Activated naive CD8-positive, alpha-beta T cell treated with anti-CD3 and anti-CD28 coated beads, Interleukin-2, amount 10 ng/mL, durations not matched to agents 7 days and 5 days (primary cell): ENCODE measurements at places on chromosomes 7 and 10. TPM values are rescaled to one million over a fixed set of nuclear protein-coding genes. Genes with fewer than 3 reads are reported as not detected.

Gene AGBL3
- total RNA-seq, result 4.5 TPM

Gene ADAMTS14
- not detected for total RNA-seq

Gene MAD1L1
- 72.7 TPM for total RNA-seq

GRCh38 chr7:71630516-71630915 lies 498.6 kb downstream of the GALNT17 start:
- no peak for DNase-seq

- no peak for DNase-seq
Measured at GRCh38 chr7:91692800-91693199, 187.7 kb downstream of the MTERF1 start.

DNA sequence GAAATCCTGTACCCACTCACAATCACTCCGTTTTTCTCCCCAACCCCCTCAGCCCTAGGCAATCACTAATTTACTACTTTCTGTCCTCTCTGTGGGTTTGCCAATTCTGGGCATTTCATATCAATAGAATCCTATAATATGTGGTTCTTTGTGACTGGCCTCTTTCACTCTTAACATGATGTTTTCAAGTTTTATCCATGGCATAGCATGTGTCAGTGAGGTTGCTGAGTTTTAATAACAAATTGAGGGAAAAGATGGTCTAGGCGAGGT lies 11.9 kb downstream of the PLAU start:
- no peak for DNase-seq

DNA sequence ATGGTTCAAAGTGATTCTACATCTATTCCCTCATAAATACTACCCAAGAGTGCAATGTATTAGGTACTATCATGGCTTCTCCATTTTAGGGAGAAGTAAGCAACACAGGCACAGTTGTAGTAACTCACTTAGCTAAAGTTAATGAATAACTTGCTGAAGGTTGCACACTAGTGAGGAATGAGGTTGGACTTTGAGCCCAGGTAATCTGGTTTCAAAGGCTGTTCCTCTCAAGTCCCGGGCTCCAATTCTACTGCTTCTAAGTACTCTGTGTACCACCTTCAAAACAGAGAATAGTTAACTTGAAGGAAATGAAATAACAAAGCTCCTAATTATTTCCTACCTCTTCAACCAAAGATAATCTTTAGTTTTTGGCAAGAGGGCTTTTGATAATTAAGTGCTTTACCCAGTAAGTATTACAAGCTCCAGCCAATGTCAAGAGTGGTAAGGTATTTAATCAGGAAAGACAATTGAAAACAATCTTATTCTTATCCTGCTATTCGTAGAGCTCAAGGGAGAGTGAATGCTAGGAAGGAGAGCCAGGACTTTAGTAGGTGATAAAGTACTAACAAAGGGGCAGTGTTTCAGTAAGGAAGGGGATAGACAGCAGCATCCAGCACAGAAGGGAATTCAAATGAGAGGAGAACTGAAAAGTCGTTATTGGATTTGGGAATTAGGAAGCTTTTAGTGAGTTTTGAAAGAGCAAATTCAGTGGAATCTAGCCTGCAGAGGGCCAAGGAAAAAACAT lies 158.2 kb upstream of the PTPRZ1 start:
- no peak for DNase-seq

- DNase-seq, result no peak
Measured at GRCh38 chr7:73739387-73739767, 775 bp upstream of the ABHD11 start.

DNA sequence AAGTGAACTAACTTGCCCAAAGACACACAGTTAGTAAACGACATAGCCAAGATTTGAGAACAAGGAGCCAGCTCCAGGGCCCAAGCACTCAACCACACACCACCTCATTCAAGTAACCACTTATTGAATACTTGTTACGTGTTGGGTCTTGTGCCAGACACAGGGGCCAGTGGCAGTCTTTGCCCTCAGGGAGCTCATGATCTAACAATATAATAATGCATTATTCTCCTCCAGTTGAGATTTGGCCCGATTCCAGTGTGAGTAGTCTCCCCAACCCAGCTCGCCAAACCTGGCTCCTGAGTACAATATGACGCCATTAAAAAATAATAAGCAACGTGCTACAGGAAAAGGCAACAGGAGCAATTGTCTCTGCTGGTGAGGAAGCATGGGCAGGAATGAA lies 14.4 kb upstream of the STK17A start:
- no peak for DNase-seq

DNA sequence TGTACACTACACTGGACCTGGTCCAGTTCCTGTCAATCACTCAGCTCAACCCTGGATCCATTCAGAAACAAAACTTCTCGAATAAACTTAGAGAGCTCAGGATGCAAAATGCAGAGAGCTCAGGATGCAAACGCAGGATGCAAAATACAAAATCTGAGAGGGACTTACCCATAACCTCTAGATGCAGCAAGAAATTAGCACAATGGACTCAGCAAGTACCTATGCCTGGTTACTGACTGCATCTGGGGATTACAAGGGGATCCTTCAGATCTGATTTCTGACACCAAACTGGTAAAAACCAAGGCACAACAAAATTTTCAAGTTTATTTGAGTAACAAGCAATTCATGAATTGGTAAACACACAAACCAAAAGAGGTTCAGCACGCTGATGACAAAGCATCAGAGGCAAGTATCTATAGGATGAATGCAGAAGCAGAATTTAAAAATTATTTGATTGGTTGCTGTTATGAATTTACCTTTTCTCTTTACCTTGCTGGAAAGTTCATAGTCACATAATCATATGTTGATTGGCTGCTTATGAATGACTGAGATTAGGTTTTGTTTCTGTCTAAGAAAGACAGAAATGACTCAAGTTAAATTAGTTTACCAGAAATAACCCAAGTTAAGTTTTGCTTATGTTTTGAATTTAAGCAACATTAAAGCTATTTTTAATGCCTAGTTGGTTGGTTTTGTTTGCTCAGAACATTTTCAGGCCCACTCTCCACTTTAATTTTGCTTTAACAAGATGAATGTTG lies 11.4 kb downstream of the GIMAP6 start:
- DNase-seq, result no peak

GRCh38 chr10:66835400-66835799 lies 90.4 kb upstream of the LRRTM3 start:
- no peak for DNase-seq

DNA sequence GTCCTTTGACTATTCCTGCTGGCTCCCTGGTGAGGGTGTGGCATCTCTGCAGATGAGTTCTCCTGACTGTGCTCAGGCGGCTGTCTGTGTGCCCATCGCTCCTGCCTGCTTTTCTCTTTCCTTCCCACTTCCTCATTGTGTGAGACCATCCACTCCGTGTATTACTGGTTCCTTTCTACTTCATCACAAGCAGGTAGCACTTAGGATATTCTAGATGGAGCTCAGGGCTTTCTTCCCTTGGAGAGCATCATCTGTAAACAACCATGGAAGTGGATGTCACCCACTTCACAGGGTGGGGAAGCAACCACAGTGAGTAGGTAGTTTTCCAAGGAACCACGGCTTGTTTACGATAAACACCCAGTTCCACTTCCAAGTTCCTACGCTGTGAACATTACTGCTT lies 15.7 kb downstream of the DNAJB6 start:
- no peak for DNase-seq

GRCh38 chr7:142469696-142470543 lies 212.1 kb upstream of the PRSS58 start:
- DNase-seq, result no peak

DNA sequence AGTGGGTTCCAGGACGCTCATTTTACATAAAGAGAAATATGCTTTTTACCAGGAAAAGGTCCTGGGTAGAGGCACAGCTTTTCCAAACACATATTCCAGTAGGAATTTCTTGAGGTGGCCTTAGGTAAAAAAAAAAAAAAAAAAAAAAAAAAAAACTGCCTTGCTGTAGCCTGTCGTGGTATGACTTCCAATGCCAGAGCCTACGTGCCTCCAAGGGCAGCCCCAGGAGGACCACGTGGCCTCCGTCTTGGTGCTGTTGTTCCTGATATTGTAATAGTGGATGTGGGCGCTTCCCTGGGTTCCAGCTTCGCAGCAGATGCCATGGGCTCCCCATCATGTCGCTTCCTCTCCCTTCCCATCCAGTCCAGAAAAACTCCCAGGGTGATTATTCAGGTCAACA lies 49.3 kb downstream of the PRKAG2 start:
- no peak for DNase-seq

- DNase-seq, result no peak
Measured at GRCh38 chr7:83851551-83851950, 202.6 kb upstream of the SEMA3E start.

- DNase-seq, result no peak
Measured at GRCh38 chr10:29722777-29723176, 88.0 kb upstream of the SVIL start.

DNA sequence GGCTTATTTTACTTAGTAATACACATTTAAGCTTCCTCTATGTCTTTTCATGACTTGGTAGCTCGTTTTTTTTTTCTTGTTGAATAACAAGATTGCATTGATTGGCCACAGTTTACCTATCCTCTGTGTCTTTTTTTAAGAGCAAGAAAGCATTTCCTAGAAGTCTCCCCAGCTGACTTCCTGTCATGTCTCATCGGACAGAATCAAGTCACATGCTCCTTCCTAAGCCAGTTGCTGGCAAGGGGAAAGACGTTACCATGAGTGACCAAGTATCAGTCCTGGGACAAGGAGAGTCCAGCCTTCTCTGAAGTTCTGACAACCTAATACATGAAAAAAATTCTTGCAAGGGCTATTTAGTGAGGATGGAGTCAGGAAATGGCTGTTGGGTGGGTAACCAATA lies 24.9 kb upstream of the SFRP5 start:
- DNase-seq, result no peak

GRCh38 chr7:135943134-135943879 lies 33.9 kb downstream of the MTPN start:
- no peak for DNase-seq

DNA sequence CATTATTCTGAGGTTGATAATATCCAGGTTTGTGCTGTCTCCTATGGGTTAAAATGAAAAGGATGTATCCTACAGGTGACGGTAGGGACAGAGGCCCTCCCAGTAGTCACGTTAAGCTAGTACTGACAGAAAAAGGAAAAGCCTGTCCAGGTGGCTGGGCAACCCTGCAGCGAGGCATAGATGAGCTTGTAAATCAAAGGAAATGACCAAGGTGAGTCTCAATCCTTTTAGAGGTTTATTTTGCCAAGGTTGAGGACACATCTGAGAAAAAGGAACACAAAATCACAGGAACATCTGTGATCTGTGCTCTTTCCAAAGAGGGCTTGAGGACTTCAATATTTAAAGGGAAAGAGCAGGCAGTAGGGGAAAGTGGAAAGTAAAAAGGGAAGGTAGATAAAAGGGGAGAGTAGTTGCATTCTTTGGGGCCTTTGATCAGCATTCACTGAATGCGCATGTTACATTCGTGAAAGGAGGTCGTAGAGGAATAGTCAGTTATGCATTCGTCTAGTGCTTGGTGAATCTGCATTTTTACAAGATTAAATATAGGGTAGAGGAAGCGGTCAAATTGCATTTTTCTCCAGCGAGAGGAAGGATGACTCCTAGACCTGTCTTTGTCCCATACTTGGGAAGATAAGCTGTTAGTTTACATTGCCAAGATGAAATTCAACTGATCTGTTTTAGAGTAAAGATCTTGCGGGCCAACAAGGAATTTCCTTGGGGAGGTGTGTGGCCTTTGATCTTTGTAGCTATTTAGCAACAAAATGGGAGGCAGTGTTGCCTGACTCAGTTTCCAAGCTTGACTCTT lies 884 bp upstream of the GSTO1 start:
- DNase-seq, result no peak
